ENCODE measurements at places on chromosomes 7 and 10. TPM values are rescaled to one million over a fixed set of nuclear protein-coding genes. Genes with fewer than 3 reads are reported as not detected.
A peak's percentile ranks its signal among the peaks of the same experiment; 100 is the strongest.

DNA sequence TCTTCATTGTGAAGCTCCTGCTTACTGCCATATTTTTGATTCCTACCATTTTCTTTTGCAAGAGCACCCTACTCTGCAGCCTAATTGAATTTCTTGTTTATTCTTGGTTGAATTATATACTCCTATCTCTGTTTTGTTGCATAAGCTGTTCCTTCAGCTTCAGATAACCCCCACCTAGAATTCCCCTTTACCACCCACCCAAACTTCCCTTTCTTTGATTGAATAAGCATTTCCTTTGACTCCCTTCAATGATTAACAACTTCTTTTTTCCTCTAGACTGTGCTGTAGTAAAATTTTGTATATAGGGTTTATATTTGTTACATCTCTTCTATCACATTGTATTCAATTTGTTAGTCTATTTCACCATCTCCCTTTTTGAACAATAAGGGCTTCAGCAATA is 168.1 kb downstream of the GPR37 start:
- no peaks in the 10 kb centered on the region for H3K27me3 ChIP-seq
- no peak for DNase-seq
- H3K4me3 ChIP-seq, result no peak overlapping the region
- no peak overlapping the region for H3K27ac ChIP-seq

DNA sequence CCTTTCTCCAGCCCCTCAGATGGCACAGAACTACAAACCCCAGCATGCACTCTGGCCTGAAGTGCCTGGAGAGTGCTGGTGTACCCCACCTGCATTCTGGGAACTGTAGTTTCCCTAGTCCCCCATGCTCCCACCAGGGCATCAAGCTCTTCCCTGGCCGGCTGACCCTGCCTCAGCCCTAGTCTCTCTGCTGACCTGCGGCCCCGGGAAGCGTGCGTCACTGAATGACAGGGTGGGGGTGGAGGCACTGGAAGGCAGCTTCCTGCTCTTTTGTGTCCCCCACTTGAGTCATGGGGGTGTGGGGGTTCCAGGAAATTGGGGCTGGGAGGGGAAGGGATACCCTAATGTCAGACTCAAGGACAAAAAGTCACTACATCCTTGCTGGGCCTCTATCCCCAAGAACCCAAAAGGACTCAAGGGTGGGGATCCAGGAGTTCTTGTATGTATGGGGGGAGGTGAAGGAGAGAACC is 2.1 kb downstream of the NOS3 start:
- H3K36me3 ChIP-seq, result peaks cover 1% of the 10 kb centered on the region
- peak overlapping the region; percentile 31 for H3K27ac ChIP-seq
- H3K4me3 ChIP-seq, result no peak overlapping the region
- peaks cover 20% of the 10 kb centered on the region for H3K4me1 ChIP-seq

GRCh38 chr7:43692582-43693373 is 36.5 kb downstream of the COA1 start:
- no peak overlapping the region for H3K27ac ChIP-seq
- no peak overlapping the region for H3K4me3 ChIP-seq
- peaks cover 13% of the 10 kb centered on the region for H3K4me1 ChIP-seq
- peaks cover 8% of the 10 kb centered on the region for H3K36me3 ChIP-seq

DNA sequence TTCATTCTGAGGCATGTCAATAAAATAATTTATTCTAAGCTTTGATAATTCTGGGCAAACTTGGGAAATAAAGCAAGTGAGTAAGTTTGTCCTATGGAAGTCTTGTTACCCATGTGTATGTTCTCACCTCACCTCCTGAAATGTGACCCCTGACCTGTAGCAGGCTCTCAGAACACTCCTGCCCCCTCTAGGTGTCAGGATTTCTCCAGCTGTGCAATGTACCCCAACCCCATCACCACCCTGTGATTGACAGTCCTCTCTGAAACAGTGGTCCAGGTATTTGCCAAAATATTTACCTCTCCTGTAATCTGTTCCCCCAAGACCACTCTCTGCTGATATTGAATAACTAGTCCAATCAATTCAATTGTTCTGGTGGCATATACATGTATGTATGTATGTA is 122.6 kb upstream of the PTER start:
- no peaks in the 10 kb centered on the region for H3K36me3 ChIP-seq
- no peak for DNase-seq
- no peak overlapping the region for H3K27ac ChIP-seq
- H3K4me3 ChIP-seq, result no peak overlapping the region

DNA sequence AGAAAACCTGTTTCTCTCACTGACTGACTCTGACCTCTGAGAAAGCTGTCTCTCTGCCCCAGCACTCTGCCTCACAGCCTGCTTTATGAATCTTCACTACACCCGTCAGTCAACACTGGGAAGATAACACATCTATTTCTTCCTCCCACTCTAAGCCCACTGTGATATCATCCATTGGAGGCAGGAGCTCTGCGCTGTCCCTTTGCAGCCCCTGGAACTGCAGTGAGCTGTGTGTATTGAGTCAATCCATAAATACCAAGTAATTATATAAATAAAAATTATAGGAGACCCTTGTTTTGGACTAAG is 17.2 kb upstream of the FXYD4 start:
- no peak overlapping the region for H3K27ac ChIP-seq
- H3K36me3 ChIP-seq, result no peaks in the 10 kb centered on the region
- no peak overlapping the region for H3K4me3 ChIP-seq
- peaks cover 22% of the 10 kb centered on the region for H3K27me3 ChIP-seq

DNA sequence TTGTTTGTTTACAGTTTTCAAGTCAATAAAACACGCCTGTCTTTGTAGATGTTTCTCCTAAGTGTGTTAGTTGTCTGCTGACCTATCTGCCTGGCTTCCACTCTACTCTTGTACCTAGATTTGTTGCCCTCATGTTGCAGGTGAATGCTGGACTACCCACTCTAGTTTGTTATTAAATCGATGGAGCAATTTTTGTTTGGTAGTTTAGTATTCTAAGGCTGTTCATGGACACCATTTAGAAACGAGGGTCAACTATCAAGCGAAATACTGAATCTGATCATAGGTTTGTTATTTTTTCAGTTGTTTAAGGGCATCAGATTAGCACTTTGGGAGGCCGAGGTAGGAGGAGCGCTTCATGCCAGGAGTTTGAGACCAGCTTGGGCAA is 29.1 kb upstream of the MKLN1 start:
- H3K27me3 ChIP-seq, result peaks cover 5% of the 10 kb centered on the region
- no peaks in the 10 kb centered on the region for H3K36me3 ChIP-seq
- H3K4me1 ChIP-seq, result no peaks in the 10 kb centered on the region
- no peak overlapping the region for H3K27ac ChIP-seq
- H3K4me3 ChIP-seq, result no peak overlapping the region
- no peak for DNase-seq

GRCh38 chr7:2357571-2357970 is 2.9 kb downstream of the EIF3B start:
- peak overlapping the region; percentile 2 for H3K27ac ChIP-seq
- peaks cover 26% of the 10 kb centered on the region for H3K4me1 ChIP-seq
- no peak overlapping the region for H3K4me3 ChIP-seq
- peaks cover 20% of the 10 kb centered on the region for H3K36me3 ChIP-seq
- no peaks in the 10 kb centered on the region for H3K27me3 ChIP-seq
- no peak for DNase-seq

GRCh38 chr10:91713461-91714072 is 80.7 kb upstream of the PPP1R3C start:
- no peak for DNase-seq
- H3K4me3 ChIP-seq, result no peak overlapping the region
- H3K27ac ChIP-seq, result no peak overlapping the region
- H3K4me1 ChIP-seq, result no peaks in the 10 kb centered on the region

- H3K36me3 ChIP-seq, result peaks cover 2% of the 10 kb centered on the region
- DNase-seq, result no peak
- H3K4me1 ChIP-seq, result peaks cover 17% of the 10 kb centered on the region
- H3K4me3 ChIP-seq, result peak overlapping the region; percentile 70
- peak overlapping the region; percentile 94 for H3K27ac ChIP-seq
Observed at GRCh38 chr7:23539494-23539907, 7.7 kb upstream of the TRA2A start.

DNA sequence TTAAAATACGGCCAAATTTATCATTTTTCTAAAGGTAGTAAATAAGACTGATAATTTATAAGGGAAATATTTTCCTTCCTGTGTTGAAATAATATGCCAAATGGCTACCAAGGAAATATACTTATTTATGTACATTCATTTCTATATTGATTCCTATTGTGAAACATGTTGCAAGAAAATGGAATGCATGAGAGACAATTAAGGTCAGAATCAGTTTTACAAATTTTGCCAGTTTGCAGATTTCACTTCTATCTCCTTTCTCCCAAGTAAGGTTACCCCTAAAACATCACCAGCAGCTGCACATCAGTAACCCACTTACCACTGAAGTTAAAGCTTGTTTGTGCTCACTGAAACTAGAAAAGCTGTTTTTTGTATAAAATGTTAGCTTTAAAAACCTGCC is 19.2 kb upstream of the REEP3 start:
- no peak overlapping the region for H3K4me3 ChIP-seq
- H3K4me1 ChIP-seq, result peaks cover 4% of the 10 kb centered on the region
- H3K27ac ChIP-seq, result no peak overlapping the region
- peaks cover 11% of the 10 kb centered on the region for H3K36me3 ChIP-seq

GRCh38 chr7:66771795-66772194 is 31.3 kb downstream of the RABGEF1 start:
- no peak overlapping the region for H3K4me3 ChIP-seq
- no peak for DNase-seq
- peaks cover 22% of the 10 kb centered on the region for H3K36me3 ChIP-seq
- H3K27ac ChIP-seq, result no peak overlapping the region
- peaks cover 19% of the 10 kb centered on the region for H3K4me1 ChIP-seq

GRCh38 chr10:112752288-112752687 is 197.8 kb upstream of the TCF7L2 start:
- no peak overlapping the region for H3K4me3 ChIP-seq
- H3K36me3 ChIP-seq, result peaks cover 2% of the 10 kb centered on the region
- no peaks in the 10 kb centered on the region for H3K27me3 ChIP-seq
- H3K27ac ChIP-seq, result no peak overlapping the region
- peaks cover 2% of the 10 kb centered on the region for H3K4me1 ChIP-seq

GRCh38 chr7:106288263-106288662 is 3.5 kb upstream of the NAMPT start:
- H3K27ac ChIP-seq, result no peak overlapping the region
- H3K4me3 ChIP-seq, result no peak overlapping the region
- H3K36me3 ChIP-seq, result peaks cover 2% of the 10 kb centered on the region
- DNase-seq, result no peak
- no peaks in the 10 kb centered on the region for H3K27me3 ChIP-seq

DNA sequence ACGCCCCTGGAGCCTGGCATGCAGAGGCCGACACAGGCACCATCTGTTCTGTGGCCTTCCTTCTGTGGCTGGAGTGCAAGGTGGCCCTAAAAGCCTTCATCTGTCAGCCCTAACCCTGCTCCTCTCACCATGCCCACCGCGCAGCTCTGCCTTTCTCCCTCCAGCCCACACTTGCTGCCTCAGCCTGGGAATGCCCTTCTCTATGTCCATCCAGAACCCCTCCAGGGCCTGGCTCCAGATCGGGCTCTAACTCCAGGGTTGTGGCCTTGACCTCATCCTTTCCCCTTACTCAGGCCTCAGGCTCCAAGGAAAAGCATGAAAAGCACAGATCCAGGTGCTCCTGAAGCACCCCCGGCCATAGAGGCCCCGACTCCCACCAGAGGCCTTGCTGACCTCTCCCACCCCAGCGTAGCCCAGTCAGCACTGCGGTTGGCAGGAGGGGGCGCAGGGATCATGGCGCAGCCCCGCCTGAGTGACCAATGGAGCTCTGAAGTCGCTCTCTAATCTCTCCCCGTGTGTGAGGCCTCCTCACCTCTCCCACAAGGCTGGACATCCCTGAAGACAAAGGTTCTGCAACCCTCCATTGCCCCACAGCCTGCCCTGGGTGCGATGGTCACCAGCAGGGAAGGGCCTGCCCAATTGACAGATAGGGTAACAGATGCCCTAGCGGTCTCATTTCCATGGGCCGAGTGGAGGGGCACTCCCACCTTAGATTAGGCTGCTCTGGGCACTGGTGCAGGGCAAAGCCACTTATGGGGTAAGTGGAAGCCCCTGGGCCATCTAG is 9.2 kb downstream of the ZCCHC24 start:
- no peak overlapping the region for H3K4me3 ChIP-seq
- no peak overlapping the region for H3K27ac ChIP-seq
- H3K36me3 ChIP-seq, result no peaks in the 10 kb centered on the region
- peaks cover 7% of the 10 kb centered on the region for H3K4me1 ChIP-seq

GRCh38 chr7:101729241-101729883 is 88.1 kb upstream of the CUX1 start:
- H3K4me3 ChIP-seq, result no peak overlapping the region
- H3K36me3 ChIP-seq, result no peaks in the 10 kb centered on the region
- H3K27me3 ChIP-seq, result peaks cover 4% of the 10 kb centered on the region
- DNase-seq, result no peak
- no peaks in the 10 kb centered on the region for H3K4me1 ChIP-seq

DNA sequence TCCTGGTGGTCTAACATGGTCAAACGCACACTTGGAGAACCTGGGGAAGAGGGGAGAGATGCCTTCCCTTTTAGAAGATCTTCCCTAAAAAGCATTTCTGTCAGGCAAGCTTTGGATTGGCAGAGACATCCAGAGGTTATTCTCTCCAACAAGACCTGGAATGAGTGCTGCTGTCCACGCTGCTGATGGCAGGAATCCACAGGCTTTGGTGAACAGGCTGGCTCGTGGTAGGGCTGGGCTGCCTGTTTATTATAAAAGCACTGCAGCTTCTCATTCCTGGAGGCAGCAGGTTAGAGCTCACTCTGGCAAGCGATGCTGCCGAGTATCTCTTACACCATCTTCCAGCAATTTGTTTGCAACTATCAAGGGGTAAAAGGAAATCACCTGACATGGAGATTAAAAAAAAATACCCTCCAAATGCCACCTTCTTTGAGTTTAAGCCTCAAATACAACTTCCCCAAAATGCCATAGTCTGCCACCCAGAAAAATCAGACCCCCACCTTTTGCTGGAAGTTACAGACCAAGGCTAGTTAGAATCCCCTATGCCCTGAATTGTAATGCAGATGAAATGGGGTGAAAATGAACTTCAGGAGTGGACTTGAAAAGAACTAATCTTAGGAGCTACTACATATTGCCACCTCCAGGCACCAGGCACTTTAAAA is 152.1 kb upstream of the KMT2E start:
- H3K4me3 ChIP-seq, result no peak overlapping the region
- H3K27ac ChIP-seq, result no peak overlapping the region
- DNase-seq, result no peak
- H3K36me3 ChIP-seq, result no peaks in the 10 kb centered on the region
- H3K27me3 ChIP-seq, result peaks cover 4% of the 10 kb centered on the region

DNA sequence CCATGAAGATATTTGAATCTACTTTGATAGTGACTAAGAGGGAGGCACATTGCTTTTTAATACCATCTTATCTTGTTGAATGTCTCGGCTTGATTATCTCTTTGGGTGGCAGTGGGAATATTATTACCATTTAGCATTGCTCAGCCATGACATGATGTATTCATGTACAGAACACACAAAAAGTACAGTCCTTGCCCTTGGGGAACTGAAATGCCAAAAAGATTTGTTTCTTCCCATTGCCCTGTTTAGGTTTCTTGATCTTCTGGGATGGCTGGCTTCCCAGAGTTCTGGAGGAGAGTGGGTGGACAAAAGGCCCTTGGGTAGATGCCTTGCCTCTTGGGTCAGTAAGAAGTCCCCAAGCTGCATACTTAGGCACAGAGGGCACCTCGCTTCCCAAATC is 23.8 kb downstream of the SUFU start:
- DNase-seq, result no peak
- peaks cover 14% of the 10 kb centered on the region for H3K36me3 ChIP-seq
- H3K4me1 ChIP-seq, result peaks cover 6% of the 10 kb centered on the region
- no peak overlapping the region for H3K27ac ChIP-seq

WNT2 gene
- not detected for total RNA-seq

ERVW-1 gene
- not detected for total RNA-seq

MYH16 gene
- not detected for total RNA-seq

SPOCK2 gene
- 371 TPM for total RNA-seq

ZNF487 gene
- 3.4 TPM for total RNA-seq

Measured in activated naive CD8-positive, alpha-beta T cell treated with anti-CD3 and anti-CD28 coated beads, Interleukin-2, amount 10 ng/mL, durations not matched to agents 7 days and 5 days (primary cell).